ENCODE measurements at places on chromosomes 11 and 22. TPM values are rescaled to one million over a fixed set of nuclear protein-coding genes. Genes with fewer than 3 reads are reported as not detected.

DNA sequence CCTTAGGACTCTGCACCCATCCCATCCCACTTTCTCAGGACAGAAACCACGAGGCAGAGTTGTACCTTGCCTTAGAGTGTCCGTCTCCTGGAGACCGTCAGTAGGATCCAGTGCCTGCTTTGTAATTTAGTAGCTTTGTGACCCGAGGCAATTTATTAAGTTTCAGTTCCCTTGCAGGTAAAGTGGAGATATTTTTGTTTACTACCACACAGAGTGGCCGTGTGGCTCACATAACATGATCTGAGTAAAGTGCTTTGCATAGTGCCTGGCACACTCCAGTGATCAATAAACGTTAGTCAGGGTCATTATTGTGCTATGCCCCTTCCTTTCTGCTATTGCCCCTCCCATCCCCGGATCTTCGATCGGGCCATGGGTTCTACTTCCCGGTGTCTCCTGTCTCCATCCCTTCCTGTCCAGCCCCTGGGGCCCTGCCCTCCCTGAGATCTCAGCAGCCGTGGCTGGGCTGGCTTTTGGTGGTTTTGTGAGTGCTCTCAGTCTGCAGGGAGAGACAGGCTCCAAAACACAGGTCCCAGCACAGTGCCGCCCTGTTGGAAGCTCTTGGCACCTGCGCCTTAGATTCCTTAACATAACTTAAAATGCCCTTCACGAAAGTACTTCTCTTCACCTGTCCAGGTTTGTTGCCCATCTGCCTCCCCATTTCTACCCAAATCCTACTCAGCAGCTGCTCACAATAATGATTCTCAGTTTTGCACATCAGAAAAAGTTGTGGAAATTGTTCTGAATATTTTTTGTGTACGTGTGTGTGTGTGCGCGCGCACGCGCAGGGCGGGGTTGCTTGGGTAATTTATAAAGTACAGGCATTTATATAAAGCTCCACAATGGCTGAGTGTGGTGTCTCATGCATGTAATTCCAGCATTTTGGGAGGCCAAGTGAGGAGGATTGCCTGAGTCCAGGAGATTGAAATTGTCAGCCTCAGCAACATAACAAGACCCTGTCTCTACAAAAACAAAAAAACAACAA is 753.7 kb downstream of the NTM start:
- no peak for DNase-seq

GRCh38 chr11:95904009-95904650 is 19.8 kb downstream of the MTMR2 start:
- DNase-seq, result no peak

DNA sequence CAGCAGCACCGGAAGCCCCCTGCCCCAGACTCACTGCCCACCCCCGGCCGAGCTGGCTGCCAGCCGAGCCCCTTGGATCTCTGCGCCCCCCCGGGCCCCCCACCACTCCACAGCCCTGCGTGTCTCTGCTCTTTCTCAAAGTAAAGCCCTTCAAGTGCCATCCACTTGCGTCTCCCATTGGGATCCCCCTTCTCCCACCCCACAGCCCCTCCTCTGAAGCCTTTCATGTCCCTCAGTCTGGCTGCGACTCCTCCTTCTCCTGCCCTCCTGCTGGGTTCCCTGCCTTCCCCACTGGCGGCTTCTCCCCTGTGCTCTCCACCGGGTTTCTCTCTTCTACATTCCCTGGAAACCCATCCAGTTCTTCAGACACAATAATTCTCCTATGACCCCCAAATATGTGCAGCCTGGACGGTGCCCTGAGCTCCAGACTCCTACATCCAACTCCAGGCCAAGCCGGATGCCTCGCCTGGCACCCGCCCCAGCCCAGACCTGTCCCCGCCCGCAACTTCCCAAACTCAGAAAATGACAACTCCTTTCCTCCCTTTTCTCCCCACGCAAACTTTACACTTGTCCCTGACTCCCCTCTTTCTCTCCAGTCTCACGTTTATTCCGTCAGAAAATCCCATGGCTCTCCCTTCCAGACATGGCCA is 108.9 kb downstream of the WNT7B start:
- no peak for DNase-seq

DNA sequence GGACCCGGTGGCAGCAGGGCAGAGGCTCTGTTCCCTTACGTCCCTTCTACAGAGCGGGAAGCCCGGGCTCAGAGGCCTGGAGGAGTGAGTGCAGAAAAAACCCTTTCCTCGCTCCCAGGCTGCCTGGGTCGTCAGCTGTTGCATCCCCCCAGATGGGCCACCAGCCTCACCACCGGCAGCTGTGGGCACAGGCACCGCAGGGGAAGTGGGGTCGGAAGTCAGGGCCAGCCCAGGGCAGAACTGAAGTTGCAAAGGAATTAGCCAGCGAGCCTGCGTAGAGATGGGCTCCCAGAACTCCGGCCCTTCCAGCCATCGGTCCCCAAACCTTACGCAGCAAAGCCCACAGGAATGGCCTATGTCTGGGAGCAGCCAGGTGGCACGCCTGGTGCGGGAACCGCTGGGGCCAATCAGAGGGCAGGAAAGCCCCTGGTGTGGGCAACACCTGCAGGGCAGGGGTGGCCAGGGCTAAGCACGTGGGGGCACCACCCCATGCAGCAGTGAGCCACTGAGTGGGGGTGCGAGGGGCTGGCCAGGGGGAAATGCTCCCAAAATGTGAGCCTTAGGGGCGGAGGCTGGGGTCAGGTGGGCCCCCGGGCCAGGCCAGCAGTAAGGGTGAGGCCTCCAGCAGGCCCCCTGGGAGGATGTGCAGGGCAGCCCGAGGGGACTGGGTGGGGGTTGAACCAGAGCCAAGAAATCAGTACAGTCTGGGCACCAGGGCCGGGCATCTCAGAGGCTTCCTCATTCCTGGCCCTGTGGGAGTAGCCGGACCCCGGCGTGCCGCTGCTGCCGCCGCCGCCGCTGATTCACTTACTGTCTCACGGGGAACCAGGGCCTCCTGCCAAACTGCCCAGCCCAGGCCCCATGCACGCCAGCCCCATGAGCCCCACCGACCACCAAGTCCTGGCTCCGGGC is 58.2 kb downstream of the WNT7B start:
- DNase-seq, result no peak

The OR5M8 gene
- total RNA-seq, result not detected

The TTC36 gene
- total RNA-seq, result 1.5 TPM

- no peak for DNase-seq
Observed at GRCh38 chr11:99176430-99176829, 155.7 kb downstream of the CNTN5 start.

DNA sequence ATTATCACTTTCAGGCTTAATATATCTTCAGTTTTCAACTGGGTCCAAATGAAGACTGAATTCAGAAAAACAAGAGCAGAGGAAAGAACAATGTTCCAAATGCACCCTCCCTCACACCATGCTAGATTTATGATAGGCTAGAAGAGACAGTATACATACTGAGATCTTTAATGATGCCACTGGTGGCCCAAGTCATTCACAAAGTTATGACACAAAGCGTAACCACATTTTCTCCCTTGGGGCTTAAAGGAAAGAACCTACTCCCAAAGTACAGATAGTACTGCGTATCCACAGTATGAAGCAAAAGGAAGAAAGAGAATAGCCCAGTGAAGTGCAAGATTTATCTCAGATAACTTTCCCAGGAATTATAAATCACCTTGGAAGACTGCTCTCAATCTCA is 10.9 kb upstream of the SOX6 start:
- DNase-seq, result no peak

DNA sequence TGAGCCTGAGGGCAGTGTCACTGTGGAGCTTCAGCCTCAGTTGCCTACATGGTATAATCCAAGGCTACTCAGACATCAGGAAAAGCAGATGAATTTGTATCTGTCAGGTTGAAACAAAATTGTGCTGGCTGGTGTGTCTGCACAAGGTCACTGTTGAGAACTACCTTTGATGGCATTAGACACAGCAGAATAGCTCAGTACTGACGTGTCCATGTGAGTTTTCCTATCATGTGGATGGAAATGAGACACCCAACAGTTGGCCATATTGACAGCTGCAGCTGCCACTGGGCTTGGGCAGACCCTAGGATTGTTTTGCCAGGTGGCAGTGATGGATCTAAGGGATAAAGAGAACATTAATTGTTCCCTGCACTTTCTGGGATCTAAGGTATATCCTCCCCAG is 15.8 kb downstream of the CCDC134 start:
- no peak for DNase-seq

The FOLR3 gene
- not detected for total RNA-seq

The PATE2 gene
- 0.35 TPM for total RNA-seq

GRCh38 chr11:79390477-79390876 is 50.4 kb downstream of the TENM4 start:
- DNase-seq, result no peak

GRCh38 chr11:103358251-103358650 is 249.0 kb downstream of the DYNC2H1 start:
- DNase-seq, result no peak

GRCh38 chr11:66101066-66101464 is 31.0 kb downstream of the PACS1 start:
- DNase-seq, result no peak

The TREH gene
- total RNA-seq, result not detected

- DNase-seq, result no peak
Observed at GRCh38 chr11:132718711-132719671, 813.3 kb downstream of the OPCML start.

DNA sequence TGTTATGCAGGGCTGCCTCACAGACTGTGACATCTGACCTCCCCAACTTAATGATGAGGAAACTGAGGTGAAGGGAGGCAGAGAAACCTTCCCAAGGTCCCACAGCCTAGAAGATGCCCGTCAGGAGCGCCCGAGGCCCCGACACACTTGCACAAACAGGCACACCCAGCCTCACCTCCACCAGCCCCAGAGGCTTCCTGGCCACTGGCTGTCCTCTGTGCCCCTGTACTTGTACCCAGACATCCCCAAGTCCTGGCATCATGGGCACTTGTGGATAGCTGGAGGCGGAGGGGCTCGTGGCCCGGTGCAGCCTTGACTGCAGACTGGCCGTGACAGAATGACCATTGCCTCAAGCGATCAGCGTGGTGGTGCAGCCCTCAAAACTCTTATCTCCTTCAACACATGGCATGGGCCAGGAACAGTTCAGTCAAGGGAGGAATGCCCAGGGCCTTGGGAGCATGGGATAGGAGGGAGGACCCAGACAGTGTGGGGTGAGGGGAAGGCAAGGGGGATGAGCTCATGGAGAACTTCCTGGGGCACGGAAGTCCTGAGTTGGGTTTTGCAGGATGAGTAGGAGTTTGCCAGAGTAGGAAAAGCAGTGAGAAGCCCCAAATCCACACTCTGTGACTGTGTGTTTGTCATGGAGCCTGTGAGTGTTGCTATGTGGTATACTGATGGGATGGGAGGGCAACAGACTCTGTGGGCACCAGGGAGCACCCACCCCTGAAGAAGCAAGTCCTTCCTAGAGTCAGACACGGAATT is 25.8 kb upstream of the PPARA start:
- DNase-seq, result no peak

GRCh38 chr22:42231929-42232328 is 38.5 kb downstream of the TCF20 start:
- no peak for DNase-seq

The OR8D4 gene
- not detected for total RNA-seq

The FAM111A gene
- 35.6 TPM for total RNA-seq

- peak; percentile 56 for DNase-seq
Observed at GRCh38 chr11:65279741-65280440, 18.1 kb downstream of the POLA2 start.

DNA sequence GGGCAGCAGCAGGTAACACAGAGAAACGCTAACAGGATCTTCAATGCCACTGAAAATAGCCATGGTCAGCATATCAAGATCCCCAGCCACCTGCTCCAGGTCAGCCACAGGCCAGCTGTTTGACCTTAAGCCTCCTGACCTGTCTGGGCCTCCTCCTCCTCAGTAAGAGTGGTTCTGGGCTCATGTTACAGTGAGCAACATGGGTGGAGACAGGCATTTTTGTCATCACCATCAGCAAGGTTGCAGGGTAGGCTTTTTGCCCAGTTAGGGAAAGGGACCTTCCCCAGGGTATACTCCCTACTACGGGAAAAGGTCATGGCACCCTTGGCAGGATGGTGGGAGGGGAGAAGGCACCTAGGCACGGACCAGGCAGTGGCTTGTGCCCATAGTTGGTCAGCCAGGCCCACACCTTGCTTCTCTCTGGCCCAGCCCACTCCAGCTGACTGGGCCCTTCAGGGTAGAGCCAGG is 131.8 kb upstream of the PARVA start:
- DNase-seq, result no peak

The ABCC8 gene
- total RNA-seq, result 13.9 TPM

DNA sequence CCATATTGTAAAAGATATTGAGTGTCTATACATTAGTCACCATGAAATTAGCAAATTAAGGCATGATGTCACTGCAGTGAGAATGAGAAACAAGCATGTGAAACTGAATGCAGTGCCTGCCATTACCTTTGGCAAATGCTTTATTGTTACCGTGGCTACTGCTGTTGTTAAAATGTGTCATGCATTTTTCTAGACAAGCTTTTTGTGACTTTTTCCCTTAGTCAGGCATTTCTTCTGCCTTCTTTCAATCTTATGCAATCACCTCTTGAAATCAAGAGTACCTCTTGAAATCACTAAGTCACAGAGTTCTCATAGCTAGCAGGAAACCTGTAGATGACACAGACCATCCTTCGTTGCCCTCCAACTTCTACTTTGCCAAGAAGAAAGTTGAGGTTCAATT is 461.7 kb upstream of the TENM4 start:
- DNase-seq, result no peak

DNA sequence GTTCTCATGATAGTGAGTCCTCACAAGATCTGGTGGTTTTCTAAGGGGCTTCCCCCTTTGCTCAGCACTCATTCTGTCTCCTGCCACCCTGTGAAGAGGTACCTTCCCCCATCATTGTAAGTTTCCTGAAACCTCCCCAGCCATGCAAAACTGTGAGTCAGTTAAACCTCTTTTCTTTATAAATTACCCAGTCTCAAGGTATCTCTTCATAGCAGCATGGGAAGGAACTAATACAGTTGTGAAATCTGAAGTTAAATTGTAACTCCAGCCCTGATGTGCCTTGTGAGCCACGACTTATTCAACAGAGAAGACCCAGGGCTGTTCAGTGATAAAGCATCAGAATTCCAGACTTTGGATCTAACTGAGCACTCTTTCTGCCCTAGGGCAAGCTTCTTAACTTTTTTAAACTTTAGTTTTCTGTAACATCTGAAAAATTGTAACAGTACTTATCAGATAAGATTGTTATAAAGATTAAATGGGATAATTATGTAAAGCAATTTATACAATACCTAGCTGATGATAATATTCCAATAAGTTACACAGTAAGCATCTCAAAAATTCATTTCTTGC is 220.0 kb downstream of the TRPC6 start:
- no peak for DNase-seq

- no peak for DNase-seq
Observed at GRCh38 chr22:27613099-27614005, 188.2 kb downstream of the MN1 start.

The HOATZ gene
- not detected for total RNA-seq

GRCh38 chr11:46901156-46901555 is 17.2 kb downstream of the LRP4 start:
- no peak for DNase-seq

The RHOD gene
- 51.3 TPM for total RNA-seq

The GAL gene
- total RNA-seq, result not detected

The MMP3 gene
- total RNA-seq, result 4.2 TPM

Data from thoracic aorta (tissue), 2 donors.